Articular chondrocyte of knee joint (primary cell): ENCODE measurements at places on chromosomes 6 and 20. TPM values are rescaled to one million over a fixed set of nuclear protein-coding genes. Genes with fewer than 3 reads are reported as not detected.

Gene RIN2
- total RNA-seq, result 67.8 and 78.7 TPM in 2 replicates

Gene PRR18
- 0.13 TPM in 1 of 2 replicates, not detected in the other for total RNA-seq

Gene CUL7
- 35.0 and 44.1 TPM in 2 replicates for total RNA-seq

Gene HSF2
- 17.0 and 23.6 TPM in 2 replicates for total RNA-seq

Gene NKAPL
- 0.78 and 1.8 TPM in 2 replicates for total RNA-seq

Gene OTOR
- not detected in 2 replicates for total RNA-seq

Gene ARFGEF2
- 46.5 and 46.6 TPM in 2 replicates for total RNA-seq

Gene GABRR1
- total RNA-seq, result not detected in 2 replicates

Gene TPX2
- total RNA-seq, result 34.5 and 52.8 TPM in 2 replicates

Gene RSPO4
- under 0.01 TPM in 1 of 2 replicates, not detected in the other for total RNA-seq

Gene WFDC10B
- not detected in 2 replicates for total RNA-seq

Gene GJE1
- not detected in 2 replicates for total RNA-seq

Gene SDCBP2
- 1.7 TPM in 2 replicates for total RNA-seq

Gene OR12D3
- not detected in 2 replicates for total RNA-seq

Gene KCNQ5
- 11.9 and 55.2 TPM in 2 replicates for total RNA-seq

Gene CDSN
- total RNA-seq, result not detected in 2 replicates

Gene DPPA5
- total RNA-seq, result not detected in 2 replicates
